ENCODE measurements at places on chromosomes 2 and 18.

- no peak for DNase-seq
These were observed 355.6 kb downstream of the PARD3B start for GRCh38 chr2:204900910-204901309.

- no peak for DNase-seq
These were observed 160.0 kb downstream of the BCL2 start for GRCh38 chr18:63159590-63159989.

- DNase-seq, result no peak
These were observed 336.5 kb downstream of the DCDC2C start for GRCh38 chr2:4039896-4040295.

DNA sequence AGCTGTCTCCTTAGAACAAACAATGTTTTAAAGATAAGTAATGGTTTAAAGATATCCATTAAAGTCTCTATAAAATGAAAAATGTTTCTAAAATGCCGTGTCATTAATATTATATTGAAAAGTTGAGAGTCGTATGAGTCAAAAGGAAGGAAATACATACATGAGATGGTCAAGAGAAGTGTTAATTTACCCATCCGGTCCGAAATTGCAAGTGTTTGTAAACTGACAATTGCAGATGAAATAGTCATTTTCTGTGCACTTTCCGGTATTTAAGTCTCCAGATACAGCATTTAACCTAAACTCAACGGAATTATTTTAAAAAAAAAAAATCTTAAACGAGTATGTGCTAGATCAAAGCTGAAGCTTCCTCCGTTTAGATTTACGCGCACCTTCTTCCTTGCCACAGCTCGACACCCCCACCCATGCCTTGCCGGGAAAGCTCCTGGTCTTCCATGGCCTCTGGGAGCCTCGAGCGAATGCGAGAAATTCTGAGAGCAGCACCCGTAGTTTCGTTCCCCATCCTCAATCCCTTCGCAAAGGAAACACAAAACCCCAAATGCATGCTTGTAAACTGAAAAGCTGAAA, 1.8 kb downstream of the DSC3 start:
- DNase-seq, result no peak

- DNase-seq, result no peak
These were observed 47.6 kb downstream of the ODC1 start for GRCh38 chr2:10400568-10400977.

DNA sequence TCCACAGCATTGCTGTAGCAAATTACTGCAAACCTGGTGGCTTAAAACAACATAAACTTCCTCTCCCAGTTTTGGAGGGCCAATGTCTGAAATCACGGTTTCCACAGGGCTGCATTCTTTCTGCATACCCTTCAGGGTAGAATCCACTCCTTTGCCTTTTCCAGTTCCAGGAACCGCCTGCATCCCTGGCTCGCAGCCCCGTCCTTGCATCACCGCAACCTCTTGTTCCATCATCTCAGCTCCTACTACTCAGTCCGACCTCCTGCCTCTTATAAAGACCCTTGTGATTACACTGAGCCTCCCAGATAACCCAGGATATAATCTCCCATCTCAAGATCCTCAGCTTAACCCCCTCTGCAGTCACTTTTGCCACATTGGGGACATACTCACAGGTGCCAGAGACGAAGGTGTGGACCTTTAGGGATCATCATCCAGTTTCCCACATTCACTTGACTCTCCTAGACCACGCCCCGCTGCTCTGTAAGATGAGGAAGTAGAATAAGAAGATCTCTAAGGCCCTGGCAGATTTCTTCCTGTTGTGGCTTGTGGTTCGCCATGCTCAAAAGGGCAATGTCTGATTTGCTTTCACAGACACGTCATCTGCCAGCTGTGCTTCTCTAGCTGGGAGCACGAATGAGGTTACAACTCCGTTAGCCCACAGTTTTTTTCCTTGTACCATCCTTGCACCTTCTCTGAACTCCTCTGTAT, 103.6 kb upstream of the AGAP1 start:
- no peak for DNase-seq

DNA sequence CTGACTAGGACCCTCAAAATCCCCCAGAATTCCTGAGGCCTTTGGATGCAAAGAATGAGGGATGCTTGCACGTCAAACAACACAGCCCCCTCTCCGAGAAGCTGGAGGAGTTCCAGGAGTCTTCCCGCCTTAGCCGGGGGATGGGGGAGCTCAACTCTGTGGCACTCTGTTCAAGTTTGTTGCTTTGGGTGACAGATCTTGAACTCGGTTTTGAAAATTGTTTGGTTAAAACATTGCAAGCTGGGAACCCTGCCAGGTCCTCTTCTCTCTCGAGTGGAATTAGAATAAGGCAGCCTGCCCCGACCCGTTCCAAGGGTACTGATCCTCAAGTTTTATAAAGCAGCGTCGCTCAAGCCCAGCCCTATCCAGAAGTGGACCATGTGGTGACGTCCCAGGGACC, 244.1 kb downstream of the LOXHD1 start:
- DNase-seq, result no peak

DNA sequence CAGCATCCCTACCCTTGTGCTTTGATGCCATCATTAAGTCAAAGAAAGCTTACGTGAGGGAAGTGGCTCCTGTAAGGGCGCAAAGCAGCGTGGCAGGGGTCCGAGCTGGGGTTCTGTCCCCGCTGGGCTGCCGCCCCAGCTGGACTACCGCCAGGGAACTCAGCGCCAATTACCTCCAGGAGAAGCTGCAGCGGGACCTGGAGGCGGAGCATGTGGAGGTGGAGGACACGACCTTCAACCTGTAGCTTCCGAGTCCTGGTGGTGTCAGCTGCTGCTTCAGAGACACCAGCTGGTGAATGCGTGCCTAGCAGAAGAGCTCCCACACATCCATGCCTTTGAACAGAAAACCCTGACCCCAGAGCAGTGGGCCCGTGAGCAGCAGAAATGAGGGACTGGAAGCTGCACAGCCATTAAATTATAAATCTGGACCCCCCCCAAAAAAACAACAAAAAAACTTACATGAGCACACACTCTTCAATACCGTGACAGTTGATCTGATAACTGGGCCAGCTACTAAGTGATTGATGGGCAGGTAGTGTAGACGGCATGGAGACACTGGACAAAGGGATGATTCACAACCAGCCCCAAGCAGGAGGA, 20.1 kb upstream of the YES1 start:
- DNase-seq, result no peak

DNA sequence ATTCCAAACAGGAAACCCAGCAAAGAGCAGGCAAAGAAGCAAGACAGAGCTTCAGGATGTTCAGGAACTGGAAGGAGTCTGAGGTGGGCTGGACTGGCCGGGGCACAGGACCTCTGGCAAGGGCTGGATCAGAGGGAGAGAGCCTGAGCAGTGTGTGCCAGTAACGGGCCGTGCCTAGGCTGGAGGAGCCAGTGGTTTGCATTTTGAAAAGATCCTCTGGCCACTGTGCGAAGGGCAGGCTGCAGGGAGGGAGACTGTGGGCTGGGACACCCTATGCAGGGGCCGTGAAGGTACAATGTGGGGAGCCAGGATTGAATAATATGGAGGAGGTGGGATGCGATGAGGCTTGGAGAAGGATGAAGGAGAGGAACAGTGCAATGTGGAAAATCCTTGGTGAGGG, 6.2 kb upstream of the SDC1 start:
- DNase-seq, result no peak

DNA sequence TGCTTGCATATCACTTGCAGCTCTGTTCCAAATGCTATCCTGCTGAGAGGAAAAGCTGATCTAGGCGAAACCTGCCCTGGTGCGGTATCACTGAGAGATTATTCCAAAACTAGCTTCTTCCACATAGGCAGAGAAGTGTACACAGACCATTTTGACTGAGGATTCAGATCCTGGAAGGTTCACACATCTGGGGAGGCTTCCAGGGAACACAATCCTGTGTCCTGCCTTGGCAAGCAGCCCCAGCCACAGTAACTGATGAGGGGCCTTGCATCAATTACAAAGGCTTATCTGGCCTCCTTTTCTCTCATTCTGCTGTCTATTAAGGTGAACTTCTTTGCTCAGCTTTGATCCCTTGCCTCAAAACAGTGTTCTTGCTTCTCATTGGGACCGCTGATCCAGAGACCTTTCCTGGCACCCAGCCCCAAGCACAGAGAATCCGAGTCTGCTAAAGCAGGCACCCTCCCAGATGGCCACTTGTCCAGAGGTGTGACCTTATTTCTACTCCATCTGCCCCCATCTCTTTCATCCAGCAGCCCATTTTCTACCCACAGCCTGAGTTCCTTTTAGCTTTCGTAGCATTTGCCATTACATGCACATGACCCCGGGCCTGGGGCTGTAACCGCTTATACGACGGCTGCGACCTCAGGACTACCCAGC, 52.3 kb upstream of the ZFP36L2 start:
- no peak for DNase-seq

DNA sequence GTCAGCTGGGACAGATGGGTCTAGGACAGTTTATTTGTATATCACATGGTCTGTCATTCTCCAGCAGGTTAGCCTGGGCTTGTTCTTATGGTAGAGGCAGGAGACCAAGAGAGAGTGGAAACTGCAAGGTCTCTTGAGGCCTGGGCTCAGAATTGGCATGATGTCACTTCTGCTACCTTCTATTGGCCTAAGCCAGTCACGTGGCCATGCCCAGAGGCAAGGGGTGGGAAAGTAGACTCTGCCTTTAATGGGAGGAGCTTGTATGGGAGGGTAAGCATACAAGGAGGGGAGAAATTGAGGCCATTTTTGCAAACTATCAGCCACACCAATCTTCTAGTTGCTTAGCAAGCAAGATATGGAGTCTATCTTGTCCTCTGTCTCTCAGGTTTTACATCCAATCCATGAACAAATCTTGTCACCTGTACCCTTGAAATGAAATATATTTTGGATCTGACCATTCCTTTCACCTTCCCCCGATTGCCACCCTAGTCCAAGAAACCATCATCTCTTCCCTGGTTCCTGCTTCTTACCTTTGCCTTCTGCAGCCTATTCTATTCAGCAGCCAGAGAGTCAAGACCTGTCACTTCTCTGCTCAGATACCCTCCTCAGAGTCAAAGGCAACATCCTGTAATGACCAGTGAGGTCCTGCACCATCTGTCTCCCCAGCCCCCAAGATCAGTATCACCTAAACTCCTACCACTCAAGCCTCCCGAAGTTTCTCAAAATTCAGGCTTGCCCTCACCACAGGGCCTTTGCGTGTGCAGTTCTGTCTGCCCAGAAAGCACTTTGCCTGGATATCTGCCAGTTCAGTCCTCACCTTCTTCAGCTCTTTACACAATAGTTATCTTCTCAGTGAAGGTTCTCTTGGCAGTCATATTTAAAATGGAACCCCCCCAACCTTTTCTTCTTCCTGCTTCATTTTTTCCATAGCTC, 240.0 kb downstream of the LOXHD1 start:
- no peak for DNase-seq

- no peak for DNase-seq
These were observed 27.2 kb downstream of the IL1R2 start for GRCh38 chr2:102018823-102019445.

- DNase-seq, result no peak
These were observed 183.2 kb downstream of the KLHL29 start for GRCh38 chr2:23568211-23568610.

DNA sequence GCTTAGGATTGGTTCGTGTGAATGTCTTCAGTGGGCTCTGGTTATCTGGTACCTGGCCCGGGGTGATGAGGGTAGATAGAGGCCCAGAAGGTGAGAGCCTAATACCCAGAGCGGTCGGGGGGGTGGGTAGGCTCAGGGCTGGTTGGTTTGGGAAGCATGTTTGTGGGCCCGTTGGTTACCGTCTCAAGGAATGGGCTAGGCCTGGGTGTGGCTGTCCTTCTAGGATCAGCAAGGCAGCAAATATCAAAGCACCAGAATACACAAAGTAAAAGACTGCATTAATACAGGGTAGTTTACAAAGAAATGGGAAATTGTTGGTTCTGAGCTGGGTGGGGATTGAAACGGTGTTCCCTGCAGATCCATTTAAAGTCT, 6.0 kb upstream of the IL1R2 start:
- DNase-seq, result no peak

DNA sequence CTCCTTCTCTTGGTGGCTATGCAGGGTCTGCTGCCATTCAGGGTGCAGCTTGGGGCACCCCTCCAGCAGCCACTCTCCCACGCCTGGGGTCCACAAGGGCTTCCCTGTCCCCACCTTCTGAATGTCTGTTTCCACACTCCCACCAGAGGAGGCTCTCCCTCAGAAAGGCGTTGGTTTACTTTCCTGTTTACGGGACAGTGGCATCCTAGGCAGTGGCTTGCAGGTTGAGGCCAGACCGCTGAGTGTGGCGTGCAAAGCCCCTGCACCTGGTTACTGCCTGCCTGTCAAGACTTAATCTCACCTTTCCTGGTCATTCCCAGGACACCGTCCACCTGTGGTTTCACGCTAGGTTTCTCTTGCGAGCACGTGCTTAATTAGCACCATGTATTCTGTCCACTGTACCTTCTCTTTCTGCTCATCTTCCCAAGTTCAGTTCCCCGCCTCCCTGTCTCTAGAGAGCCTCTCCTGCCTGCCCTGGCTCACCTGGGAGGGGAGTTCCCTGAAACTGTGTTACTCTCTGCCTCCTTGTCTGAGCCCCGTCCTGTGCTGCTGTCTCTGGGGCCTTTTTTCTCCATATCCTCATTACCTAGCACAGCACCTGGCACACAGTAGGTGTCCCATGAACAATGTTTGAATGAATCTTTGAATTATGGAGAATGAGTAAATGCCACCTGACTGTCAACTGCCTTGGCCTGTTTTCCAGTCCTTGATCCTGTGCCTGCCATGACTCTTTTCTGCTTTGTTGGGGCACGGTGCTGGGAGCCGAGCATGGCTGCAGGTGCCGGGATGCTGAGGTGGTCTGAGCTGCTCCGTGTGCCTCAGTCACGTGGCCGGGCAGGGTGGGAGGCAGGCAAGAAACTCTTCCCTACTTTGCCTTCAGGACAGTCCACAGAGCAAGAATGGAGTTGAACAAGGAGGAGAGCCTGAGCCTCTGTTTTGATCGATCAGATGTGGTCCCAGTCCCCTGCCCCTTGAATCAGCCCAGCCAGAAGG, 56.4 kb downstream of the ARHGEF4 start:
- DNase-seq, result no peak

DNA sequence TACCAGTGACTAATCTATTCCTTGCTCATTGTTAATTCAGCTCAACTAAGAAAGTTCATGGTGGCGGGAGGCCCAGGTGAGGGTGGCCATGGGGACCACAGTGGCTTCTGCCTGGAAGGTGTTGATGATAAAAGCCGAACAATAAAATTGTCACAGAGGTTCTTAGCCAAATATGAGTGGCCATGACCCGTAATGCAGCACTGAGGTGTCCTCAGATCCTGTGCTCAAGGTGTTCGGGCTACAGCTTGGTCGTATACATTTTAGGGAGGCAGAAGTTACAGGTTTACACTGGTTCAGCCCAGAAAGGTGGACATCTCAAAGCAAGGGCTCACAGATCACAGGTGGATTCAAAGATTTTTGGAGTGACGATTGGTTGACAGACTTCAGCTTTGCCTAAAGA, 98.5 kb upstream of the SNTG2 start:
- no peak for DNase-seq

DNA sequence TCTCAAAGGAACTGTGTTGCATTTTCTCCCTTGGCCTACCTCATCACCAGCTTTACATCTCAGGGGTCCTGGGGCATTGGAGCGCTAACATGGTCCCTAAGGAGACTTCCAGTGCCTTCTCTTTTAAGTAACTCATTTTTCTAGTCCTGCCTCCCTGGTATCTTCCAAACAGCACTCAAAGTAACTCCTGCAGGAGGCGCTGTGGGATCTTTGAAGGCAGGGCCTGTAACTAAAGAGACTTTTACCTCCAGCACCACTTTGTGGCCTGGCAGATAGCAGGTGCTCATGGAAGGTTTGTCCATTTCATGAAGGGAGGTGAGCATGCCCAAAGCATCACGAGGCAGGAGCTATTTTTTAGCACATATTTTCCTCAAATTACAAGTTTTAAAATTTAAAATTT, 411.0 kb upstream of the GYPC start:
- DNase-seq, result no peak

GRCh38 chr2:71003966-71004755, 9.5 kb upstream of the TEX261 start:
- DNase-seq, result no peak

- DNase-seq, result no peak
These were observed 117.6 kb downstream of the BCL2L11 start for GRCh38 chr2:111238296-111238695.
